Vagina (tissue), 2 donors: ENCODE measurements at places on chromosomes 1 and 21.

GRCh38 chr1:24910751-24911650, 19.1 kb downstream of the RUNX3 start:
- DNase-seq = no peak

DNA sequence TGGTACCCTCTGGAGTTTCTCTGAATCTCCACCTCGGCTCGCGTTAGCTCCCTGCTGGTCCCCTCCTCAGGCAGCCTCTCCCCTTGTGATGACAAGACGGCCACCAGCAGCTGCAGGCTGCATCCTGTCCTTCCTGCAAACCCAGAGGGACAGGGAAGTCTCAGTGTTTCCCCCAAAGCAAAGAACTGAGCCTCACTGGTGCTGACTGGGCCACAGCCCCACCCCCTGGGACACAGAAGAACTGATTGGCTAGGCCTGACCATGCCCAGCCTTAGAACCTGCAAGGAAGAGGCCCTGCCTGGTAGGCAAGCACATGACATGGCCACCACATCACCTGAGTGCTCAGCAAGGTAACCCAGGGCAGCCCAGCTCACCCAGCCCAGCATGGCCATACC, 34.6 kb downstream of the TMEM51 start:
- no peak for DNase-seq

GRCh38 chr1:95195046-95195445, 39.0 kb upstream of the RWDD3 start:
- no peak for DNase-seq

- no peak for DNase-seq
These were observed 13.3 kb upstream of the TRAF3IP3 start for GRCh38 chr1:209742409-209743144.

DNA sequence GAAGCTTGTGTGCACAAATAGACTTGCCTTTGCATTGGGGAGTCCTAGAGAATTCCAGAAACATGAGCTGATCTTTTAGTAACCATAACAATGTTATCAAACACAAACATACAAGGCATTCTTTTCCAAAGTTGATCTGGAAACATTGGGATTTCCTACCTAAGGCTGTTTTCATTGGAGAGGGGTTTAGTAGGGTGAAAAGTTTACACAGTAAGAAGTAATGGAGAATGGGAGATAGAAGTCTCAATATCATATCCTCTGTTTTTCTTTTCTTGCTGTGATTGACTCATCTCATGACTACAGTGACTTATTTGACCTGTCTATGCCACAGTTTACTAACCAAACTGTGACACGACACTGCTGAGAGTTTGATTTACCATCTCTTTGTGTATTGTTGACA, 65.6 kb upstream of the PLA2G4A start:
- no peak for DNase-seq

DNA sequence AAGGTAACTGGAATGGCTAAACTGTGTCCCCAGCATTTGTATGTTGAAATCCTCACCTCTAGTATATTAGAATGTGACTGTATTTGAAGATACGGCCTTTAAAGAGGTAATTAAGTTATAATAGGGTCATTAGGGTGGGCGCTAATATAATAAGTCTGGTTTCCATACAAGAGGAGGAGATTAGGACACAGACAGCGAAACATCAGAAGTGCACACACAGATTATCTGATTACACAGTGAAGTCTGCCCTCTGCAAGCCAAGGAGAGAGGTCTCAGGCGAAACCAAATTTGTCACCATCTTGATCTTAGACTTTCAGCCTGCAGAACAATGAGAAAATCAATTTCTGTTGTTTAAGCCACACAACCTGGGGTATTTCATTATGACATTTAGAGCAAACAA, 2233.1 kb downstream of the MRPL39 start:
- no peak for DNase-seq

DNA sequence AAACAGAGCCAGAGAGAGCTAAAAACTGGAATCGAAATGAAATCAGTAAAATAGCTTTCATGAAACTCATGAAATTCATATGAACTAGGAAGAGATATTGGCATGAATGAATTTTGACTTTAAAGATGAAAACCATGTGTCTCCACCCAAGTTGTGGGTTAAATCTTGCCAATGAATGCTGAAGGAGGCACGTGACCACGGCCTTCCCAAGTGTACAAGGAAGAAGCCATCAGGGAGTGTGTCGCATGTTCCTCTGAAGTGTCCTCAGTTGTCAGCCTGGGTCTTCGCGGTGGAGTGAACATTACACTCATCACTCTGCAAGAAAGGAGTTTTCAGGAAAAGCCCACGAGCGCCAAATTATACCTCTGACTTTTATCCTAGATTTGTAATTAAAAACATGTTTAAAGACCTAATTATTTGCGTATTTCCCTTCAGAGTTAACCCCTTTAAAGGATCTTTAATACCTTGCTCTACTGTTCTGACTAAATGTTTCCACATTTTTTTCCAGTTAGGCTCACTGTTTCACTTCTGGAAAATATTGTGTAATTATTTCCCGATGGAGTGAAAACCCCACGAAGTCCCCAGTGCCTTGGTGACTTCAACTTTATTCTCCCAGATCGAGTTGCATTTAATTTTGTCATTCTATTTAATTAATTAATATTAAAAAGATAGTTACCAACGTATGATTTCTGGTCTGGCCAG, 118.3 kb downstream of the DHRS3 start:
- DNase-seq = no peak

DNA sequence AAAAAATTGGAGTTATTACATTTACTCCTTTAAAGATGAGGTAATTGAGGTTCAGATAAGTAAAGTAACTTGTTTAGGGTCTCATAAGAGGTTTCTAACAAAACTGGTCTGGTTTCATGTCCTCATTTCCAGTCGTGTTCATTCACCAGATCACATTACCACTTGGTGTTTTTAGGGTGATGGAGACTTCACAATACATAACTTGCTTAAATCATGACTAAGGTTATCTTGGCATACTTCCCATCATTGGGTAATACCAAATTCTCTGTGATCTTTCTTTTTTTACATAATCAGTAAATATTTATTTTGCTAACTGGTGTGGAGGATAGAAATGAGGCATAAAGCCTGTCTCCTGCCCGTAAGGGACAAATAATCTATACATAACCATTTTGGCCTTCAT, 31.6 kb upstream of the RPTN start:
- no peak for DNase-seq

DNA sequence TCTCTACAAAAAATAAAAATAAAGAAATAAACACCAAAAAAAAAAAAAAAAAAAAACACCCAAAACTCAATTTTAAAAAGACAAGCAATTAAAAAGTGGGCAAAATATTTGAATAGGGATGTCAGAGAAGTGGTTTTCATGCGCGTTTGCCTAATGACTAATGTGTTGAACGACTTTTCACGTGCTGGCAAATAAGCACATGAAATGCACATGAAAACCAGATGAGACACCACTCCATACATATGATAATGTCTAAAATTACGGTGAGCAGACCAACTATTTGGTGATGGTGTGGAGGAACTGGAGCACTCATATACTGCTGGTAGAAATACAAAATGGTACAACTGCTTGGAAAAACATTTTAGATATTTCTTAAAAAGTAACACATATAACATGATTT, 39.4 kb upstream of the UHMK1 start:
- DNase-seq = no peak

- no peak for DNase-seq
These were observed 11.2 kb upstream of the AK2 start for GRCh38 chr1:33047839-33048305.

DNA sequence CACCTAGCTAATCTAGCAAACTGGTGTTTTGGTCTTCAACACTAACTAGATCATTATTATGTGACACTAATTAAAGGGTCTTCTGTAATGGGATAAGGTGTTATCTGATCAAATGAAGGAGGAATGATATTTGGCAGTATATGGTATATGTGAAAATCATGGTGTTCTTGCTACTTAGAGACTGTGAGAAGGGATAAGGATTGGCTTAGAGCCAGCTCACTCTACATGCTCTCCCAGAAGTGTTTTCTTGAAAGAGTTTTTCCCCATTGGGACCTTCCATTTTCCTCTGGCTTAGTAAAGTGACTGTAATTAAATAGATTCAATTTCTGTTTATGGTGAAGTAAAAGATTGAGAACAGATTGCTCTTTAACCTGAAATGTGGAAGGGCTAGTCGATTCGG, 71.2 kb upstream of the RGL1 start:
- no peak for DNase-seq

DNA sequence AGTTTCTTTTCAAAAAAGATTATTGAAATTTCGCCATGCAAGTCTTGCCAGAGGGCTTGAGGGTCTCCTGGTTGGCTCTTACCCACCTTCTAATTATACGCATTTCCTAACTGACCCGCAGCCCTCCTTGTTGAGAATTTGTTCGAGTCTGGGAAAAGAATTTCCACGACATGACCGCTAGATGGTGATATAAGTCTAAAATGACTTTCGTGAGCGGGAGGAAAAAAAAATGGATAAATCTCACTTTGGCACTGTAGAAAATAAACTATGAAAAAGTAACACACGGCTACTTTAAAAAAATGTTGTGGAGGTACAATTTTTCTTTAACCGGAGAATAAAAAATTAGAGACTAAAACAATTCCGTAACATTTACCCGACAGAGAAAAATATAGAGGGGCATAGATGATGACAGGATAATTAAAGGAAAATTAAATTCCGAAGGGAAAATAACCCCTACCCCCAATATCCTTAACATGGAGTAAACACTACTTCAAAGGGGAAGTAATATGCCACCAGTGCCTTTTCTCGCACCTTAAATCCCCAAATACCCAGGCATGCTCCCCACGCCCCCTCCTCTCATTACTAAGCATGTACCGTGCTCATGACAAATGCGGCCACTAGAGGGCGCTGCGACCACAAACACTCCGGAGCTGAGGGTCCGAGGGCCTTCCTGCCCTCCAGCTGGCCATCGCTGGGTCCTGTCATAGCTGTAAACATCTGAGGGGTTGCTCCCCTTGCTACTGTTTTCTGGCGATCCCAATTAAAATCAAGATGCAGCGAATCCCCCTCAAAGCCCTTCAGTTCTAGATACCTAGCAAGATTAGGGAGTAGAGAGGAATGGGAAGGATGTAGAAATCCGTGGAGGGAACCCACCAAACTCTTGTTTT, 266.9 kb downstream of the ASTN1 start:
- no peak for DNase-seq

DNA sequence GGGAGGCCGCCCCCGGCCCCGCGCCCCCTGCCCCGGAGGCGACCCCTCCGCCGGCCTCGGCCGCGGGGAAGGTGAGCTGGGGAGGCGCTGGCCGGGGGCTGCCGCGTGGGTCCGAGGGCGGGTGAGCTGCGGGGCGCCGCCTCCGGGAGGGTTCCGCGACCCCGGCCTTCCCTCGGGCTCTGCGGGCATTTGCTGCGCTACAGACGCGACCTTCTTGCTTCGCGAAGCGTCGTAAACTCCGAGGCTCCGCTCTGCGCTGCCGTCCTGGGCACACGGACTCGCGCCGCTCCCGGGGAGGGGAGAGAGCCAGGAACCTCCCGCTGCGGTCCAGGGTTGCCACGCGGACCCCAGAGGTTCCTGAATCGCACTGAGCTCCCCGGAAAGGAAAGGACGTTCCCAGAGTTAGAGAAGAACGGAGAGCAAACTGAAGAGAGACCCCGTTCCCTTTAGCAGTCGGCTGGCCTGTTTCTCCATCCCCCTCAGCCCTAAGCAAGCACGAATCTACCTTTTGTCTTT, 345 bp downstream of the SLX9 start:
- DNase-seq = no peak

DNA sequence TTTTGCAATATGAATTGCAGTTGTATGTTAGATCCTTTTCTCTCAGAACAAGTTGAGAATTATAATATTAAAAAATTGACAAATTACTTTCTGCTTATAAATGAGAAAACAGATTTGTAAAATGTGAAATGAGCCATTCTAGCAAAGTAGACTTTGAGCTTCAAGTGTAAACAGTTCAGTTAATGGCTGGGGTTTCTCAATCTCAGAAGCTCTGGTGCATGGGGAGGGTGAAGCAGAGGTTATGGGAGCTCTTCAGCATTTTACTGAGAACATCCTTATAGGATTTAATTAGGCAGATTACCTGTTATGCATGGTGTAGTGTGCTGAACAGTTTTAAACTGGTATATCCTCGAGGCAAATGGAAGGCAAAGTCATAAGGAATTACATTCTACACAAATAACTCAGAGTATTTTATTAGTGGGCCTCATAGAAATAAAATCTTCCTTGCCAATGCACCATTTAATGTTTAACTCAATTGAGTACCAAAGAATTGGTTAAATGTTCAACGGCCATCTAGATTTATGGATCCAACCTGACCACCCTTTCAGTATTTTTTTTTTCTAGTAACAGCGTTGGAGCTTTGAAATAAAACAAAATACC, 1143.6 kb upstream of the ADGRL2 start:
- DNase-seq = no peak

DNA sequence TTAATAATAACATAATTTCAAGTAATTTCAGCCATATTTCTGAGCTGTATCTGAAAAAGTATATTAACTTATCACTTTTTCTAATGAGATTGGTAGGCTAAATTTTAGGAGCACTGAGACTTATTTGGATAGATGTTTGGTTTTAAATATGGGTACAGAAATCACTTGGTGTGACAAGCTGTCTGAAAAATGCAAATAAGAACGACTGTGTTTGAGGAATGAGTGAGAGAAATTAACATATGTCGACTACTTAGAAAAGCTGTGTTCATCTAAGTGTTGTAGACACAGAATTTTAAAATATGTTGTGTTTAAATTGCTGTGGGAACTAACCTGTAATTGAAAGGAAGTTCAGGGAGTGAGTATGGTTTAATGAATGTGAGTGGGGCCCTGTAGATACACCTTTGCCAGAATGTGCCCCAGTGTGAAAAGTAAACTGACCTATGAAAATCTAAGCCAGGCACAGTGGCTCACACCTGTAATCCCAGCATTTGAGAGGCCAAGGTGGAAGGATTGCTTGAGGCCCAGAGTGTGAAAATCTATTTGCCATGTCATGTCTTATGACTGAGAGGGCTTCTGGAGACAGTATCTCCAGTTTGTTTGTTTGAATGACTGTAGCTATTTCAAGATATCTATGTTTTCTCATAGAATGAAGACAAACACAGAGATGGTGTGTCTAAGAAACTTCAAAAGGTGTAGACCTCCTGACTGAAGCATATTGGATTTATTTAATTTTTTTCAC, 53.8 kb upstream of the LRRC8C start:
- DNase-seq = no peak

DNA sequence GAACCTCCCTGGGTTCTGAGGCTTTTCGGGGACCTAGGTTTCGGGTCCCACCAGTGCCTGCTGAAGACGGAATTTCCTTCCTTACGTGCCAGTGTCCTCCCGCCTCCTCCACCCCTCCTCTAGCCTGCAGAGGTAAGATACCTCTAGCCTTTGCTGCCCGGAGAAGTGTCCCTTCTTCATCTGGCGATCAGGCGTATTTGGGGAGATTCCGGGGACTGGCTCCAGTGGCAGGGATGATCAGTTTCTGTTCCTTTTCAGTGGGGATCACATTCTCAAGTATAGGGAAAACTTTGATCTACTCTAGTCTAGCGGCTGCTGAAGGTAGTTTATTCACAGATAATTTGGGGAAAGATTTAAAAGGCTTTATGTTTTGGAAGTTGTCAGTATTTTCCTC, 674 bp downstream of the CEP350 start:
- DNase-seq = no peak
